ENCODE measurements at places on chromosomes 11 and 22. TPM values are rescaled to one million over a fixed set of nuclear protein-coding genes. Genes with fewer than 3 reads are reported as not detected.

Gene P2RX6
- 10.0 TPM for total RNA-seq

Gene CD81
- total RNA-seq: 182 TPM

Gene OR51T1
- total RNA-seq: not detected

Gene MS4A1
- not detected for total RNA-seq

Gene C11orf42
- not detected for total RNA-seq
